Stimulated activated CD4-positive, alpha-beta T cell treated with anti-CD3 and anti-CD28 coated beads, TNF-alpha, amount 100 ng/mL, for 48 hours (primary cell): ENCODE measurements at places on chromosomes 7 and 10.

- peak; percentile 51 for DNase-seq
Measured at GRCh38 chr7:27179503-27180430, 5.3 kb downstream of the HOXA11 start.

DNA sequence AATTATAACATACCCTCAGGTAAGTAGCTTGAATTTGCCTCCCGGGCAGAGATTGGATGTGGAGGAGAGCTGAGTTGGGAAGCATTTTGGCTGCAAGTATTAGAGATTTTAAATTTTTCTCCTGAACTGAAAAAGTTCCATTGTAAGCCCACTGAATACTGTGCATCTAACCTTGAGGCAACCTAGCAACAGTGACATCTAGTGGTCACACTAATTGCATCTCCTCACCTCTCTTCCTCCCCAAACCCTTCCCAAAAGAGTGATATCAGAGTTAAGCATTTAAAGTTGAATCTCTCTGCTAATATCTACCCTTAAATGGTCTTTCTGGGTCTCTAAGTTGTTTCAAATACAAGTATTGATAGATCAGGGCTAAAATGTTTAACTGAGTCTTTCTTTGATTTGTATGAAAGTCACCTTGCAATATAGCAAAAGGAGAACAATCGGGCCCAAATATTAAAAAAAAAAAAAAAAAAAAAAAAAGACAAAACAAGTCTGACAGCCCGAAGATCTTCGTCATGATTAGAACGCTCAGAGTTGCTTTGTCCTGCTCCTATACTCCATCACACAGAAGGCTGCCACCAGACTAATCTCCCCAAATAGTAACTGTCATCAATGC lies 40.4 kb upstream of the DLX5 start:
- DNase-seq: no peak

DNA sequence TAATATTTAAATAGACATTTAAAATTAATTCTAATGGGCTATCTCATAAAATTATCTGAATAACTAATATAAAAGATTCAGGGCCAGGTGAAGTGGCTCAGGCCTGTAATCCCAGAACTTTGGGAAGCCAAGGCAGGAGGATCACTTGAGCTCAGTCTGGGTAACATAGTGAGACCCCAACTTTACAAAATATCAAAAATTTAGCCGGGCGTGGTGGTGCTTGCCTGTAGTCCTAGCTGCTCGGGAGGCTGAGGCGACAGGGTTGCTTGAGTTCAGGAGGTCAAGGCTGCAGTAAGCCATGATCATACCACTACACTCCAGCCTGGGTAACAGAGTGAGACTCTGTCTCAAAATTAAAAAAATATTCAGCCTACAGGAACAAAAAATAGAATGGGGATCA lies 12.5 kb downstream of the NOBOX start:
- DNase-seq: no peak

DNA sequence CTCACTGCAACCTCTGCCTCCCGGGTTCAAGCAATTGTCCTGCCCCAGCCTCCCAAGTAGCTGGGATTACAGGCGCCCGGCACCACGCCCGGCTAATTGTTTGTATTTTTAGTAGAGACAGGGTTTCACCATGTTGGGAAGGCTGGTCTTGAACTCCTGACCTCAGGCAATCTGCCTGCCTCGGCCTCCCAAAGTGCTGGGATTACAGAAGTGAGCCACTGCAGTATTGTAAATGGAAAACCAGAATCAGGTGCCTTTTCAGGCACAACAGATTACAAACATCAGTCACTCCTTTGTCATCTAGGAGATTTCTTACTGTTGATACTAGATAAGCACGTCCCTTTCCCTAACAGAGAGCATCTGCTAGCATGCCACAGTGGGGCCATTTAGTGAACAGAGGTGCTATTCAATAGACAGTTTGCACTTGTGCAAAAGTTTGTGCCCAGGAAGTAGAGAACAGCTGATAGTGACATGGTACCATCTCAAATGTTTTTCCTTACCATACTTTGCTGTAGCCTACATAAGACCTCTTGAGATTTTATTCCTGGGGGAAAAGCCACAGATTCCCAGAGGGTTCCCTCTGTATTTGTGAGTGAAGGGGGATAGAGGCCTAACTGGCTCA lies 24.5 kb upstream of the WAC start:
- DNase-seq: no peak

DNA sequence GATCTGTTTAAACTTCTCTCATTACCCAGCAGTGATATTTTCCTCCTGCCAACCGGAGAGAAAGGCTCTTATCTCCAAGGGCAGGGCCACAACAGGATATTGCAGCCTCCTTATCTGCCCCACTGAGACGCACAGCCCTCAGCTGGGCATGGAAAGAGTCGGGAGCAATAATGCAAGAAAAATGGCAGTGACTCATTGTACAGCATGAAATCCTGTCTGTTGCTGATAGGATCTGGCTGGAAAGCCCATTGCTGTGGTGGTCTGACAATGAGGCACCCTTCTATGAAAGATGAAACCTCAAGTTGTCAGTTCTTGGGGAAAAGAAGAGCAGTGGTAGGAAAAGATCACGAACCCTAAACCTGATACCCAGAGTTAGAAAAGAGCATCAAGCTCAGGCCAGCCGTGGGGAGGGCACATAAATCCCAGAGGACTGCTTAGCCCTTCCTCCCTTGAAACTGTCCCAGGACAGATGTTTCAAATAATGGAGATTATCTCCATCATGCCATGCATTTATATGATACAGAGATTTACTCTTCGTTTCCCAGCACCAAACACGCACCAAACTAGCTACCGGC lies 47.0 kb upstream of the FIGNL1 start:
- no peak for DNase-seq

GRCh38 chr10:97647556-97647955 lies 7.1 kb downstream of the PI4K2A start:
- DNase-seq: no peak

DNA sequence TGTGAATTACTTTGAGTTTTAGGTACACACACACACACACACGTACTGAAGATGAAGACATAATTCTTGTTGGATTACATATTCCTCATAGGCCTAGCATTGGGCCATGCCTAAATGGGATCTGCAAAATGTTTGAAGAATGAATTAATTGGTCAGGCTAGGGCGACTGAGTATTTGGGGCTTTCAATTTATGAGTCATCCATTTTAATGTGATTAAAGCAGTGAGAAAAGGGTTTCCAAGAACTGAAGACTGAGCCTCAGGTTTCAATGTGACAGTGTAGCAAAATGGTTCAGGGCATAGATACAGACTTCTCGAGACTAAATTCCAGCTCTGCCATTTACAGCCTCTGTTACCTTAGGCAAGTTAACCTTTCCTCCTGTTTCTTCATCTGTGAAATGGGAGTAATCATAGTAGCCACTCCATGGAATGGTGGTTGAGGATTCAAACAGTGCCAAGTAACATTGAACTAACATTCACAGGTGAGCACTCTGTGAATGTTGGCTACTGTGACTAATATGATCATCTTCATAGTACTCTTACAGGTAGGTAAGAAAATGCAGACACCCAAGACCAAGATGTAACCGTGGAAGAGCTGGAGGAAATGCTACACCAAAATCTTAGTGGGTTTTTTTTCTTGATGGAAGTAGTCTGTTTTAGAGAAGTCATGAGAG lies 7.6 kb downstream of the BPGM start:
- no peak for DNase-seq

GRCh38 chr7:43362652-43363034 lies 220.3 kb upstream of the STK17A start:
- no peak for DNase-seq

- DNase-seq: no peak
Measured at GRCh38 chr10:133230044-133230361, at the start of gene UTF1. Gene UTF1, plus strand, starts transcription at chr10:133230217. Its CDS starts 72 bp downstream, at chr10:133230289.

DNA sequence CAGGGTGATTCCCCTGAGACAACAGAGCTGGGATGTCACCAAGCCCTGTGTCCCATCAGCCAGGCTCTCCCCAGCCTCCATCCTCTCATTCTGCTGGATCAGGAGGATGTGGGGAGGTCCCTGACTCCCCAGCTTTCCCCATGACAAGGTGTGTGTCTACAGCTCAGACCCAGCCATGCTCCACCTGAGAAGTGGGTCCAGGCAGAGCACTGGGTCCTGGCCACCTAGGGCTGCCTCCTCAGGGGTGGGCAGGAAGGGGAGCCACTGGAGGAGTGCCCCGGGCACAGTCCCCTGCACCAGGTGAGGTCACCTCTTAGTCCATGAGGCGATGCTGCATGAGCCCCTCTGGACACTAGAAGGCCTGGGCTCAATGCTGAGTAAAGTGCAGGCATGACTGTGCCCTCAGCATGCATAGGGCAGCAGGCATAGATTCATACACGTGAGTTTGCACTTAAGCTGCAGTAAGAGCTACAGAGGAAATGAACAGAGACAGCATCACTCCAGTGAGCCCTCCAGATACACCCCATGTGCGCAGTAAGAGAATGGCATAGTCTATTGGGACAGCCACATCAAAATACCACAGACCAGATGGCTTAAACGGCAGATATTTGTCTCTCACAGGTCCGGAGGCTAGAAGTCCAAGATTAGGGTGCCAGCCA lies 48.3 kb downstream of the ALOX5 start:
- DNase-seq: no peak

DNA sequence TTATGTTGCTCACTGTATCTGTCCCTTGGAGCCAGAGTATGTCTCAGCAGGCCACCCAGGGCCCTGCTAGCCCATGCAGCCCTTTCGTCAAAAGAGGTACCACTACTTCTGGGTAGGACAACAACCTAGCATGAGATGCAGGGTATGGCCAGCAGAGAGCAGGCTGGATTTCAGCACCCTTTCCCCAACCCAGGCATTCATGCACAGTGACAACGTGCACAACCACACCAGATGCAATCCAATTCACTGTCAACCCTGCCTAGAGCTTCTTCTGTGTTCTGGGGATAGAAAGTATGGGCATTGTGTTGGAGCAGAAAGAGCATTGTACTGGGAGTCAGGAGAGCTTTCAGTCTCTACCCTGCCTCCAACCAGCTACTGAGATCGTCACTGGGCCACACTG lies 37.9 kb downstream of the JAZF1 start:
- DNase-seq: no peak

GRCh38 chr10:102819054-102819453 lies 18.2 kb downstream of the CYP17A1 start:
- no peak for DNase-seq

GRCh38 chr7:30800785-30801252 lies 29.6 kb downstream of the MINDY4 start:
- no peak for DNase-seq

DNA sequence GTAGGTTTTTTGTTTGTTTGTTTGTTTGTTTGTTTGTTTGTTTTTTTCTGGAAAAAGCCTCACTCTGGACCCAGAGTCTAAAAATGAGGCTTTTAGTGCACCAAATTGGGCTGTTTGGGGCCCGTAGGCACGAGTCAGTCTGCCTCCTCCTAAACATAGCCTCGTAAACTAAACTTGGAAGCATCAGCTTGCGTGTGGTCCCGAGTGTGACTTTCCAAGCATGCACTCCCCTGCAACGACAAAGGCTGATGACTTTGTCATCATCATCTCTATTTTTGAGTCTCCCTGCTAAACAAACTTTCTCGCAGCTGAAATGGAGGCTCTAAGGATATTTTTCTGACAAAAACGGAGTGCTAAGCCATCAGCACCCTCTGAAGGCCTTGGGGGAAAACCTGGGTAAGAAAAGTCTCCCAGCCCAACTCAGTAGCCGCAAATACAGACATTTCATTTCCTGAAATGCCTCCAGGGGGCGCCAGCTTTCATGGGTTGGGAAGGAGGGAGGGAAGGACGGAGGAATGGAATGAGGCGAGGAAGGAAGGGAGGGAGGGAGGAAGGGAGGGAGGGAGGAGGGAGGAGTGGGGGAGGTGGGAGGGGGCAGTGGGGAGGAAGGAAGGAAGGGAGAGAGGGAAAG lies 245.9 kb downstream of the KCNMA1 start:
- DNase-seq: no peak

GRCh38 chr7:150620617-150621371 lies 11.4 kb downstream of the GIMAP6 start:
- DNase-seq: no peak

- no peak for DNase-seq
Measured at GRCh38 chr10:127353544-127353943, 157.2 kb upstream of the INSYN2A start.

DNA sequence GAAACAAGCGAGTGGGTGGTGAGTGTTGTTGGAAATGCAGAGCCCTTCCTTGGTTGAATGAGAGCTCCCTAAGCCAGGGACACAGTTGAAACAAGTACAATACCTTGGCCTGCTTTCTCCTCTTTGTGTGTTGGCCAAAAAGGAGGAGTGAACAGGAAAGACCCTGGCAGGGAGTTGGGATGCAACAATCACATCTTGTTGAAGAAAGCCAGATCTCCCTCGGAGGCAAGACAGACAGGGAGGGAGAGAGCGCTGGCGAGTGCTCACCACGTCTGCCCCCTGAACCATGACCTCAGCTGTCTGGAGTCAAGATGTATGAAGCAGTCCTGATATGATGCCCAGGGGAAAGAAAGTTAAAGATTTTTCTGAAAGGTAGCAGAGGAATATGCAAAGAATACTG lies 66.8 kb downstream of the ADAM12 start:
- DNase-seq: no peak

DNA sequence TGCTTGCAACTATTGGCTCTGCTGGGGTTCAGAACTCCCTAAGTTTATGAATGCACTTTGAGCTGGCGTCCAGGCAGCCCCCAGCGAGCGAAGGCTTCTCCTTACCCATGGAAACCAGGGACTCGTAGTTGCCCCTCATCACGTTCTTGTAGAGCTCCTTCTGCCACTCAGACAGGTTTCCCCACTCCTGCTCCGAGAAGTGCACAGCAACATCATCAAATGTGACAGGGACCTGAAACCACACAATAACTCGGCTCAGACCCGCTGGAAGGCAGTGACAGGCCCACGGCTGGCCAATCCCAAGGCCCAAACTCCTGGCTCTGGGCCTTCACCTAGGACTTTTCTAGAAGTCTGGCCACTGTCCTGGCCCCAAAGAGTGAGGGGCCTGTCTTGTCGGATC lies 6.9 kb downstream of the ZNF777 start:
- no peak for DNase-seq

DNA sequence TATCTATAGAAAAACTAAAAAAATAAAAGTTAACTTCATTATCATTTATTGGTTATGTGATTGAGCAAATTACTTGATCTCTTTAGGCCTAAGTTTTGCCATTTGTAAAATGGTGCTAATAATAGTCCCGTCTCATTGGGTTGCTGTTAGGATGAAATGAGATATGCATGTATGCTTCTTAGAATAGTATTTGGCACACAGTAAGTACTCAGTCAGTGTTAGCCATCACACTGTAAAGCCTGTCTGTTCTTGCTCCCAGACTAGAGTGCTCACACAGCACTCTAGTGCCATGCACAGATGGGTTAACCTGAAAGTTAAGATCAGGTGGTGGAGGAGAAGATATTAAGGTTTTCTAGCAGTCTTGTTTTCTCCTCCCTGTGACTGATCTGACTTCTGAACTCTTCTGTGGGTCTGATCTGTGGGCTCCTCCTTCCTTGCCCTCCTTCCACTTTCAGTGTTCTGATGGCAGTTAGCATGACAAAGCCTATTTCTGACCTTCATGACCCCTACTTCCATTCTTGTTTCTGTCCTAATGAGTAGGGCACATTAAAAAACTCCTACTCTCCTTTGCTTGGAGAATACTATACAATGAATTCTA lies 167.5 kb downstream of the RNLS start:
- no peak for DNase-seq
